ENCODE measurements at places on chromosomes 16 and 17. TPM values are rescaled to one million over a fixed set of nuclear protein-coding genes. Genes with fewer than 3 reads are reported as not detected.

Gene PPM1D
- 20.4 TPM for total RNA-seq

Gene ZDHHC1
- 0.26 TPM for total RNA-seq

DNA sequence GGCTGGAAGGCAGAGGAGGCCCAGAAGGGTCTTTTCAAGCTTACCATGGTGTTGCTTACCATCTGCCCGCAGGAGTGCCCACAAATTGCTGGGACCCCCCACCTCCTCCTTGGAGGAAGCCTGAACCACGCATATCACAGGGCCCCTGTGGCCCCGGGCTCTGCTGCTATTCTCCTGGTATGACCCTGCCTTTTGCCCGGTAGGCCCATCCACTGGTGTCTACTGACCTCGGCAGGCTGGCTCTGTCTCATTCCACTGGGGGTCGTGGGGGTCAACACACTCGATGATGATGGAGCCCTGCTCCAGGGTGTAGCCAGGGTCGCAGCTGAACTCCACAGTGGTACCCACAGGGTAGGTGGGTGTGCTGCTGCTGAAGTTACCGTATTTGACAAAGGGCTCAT, 8.2 kb upstream of the PHF12 start:
- DNase-seq, result no peak

Gene FN3KRP
- total RNA-seq, result 43.8 TPM

- DNase-seq, result no peak
These were observed 15.8 kb upstream of the KRT20 start for GRCh38 chr17:40900809-40901356.

DNA sequence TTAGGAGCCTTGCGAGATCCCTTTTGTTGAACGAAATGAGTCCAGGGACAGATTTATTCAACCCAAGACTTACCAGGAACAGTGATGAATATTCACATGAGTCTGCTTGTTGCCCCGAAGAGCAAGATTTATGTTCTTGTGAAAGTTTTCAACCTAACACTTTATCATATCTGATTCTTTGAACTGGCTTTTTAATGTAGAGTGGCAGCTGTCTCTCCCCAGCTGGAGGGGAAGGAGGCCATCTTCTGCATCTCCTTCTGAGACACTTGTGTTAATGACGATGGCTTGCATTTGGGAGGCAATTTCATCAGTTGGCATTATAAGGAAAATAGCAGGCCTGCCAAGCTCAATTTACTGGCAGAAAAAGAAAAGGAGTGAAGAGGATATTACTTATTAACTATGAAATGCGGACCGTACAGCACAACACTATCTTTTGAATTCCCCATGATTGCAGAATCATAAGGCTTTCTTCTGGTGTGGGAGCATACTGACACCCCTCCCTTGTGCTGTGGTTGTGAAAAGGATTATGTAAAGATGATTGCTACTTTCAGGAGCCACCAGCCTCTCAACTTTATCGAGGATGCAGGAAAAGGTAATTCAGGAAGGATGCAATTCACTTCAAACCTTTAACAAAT, 35.7 kb downstream of the SMARCE1 start:
- DNase-seq, result no peak

Gene NUPR1
- not detected for total RNA-seq
